Midbrain (tissue), 1 donor: ENCODE measurements at places on chromosomes 7 and 10.

- DNase-seq: no peak
Measured at GRCh38 chr7:157117796-157118195, 20.9 kb upstream of the UBE3C start.

GRCh38 chr10:63866747-63867140 lies 345.5 kb downstream of the REEP3 start:
- no peak for DNase-seq

DNA sequence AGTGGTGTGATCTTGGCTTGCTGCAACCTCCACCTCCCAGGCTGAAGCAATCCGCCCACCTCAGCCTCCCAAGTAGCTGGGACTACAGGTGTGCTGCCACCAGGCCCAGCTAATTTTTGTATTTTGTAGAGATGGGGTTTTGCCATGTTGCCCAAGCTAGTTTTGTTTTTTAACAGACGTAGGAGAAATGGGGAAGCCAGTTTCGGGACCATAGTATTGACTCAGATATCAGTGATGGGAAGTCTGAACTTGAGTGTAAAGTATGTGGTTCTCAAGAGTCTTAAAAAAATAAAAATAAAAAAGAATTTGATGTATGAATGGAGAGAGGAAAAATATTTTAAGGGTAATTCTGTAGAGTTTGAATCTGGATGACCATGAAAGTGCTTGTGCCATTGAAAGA lies 34.2 kb downstream of the SP4 start:
- DNase-seq: no peak

DNA sequence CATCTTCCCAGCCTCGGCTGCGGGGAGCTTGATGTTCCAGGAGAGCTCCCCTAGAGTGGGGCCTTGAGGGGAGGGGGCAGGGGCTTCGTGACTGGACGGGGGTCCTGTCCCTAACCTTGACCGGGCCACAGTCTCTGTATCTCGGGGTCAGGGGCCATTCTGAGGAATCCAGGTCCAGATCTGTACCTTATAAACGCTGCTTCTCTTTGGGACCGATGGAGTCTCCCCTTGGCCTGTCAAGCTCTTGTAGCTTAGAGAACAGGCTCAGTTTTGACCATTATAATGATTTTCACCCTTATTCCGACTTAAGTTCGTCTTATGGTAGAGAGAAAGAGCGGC lies 831 bp downstream of the ZKSCAN5 start:
- DNase-seq: no peak

GRCh38 chr7:132177708-132178401 lies 398.4 kb downstream of the PLXNA4 start:
- no peak for DNase-seq

DNA sequence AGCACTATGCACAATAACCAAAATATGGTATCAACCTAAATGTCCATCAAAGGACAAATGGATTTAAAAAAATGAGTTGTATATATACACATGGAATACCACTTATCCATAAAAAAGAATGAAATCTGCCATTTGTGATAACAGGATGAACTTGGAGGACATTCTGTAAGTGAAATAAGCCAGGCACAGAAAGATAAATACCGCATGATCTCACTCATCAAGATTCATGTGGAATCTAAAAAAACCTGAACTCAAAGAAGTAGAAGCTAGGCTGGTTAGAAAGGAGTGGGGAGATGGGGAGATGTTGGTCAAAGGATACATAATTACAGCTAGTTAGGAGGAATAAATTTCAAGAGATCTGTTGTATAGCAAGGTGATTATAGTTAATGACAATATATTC lies 17.3 kb upstream of the AOC1 start:
- no peak for DNase-seq

- DNase-seq: no peak
Measured at GRCh38 chr10:84933402-84933801, 605.0 kb downstream of the CCSER2 start.

GRCh38 chr7:136998495-136998894 lies 130.0 kb downstream of the CHRM2 start:
- no peak for DNase-seq

- no peak for DNase-seq
Measured at GRCh38 chr10:116108095-116108494, 164.9 kb downstream of the GFRA1 start.

DNA sequence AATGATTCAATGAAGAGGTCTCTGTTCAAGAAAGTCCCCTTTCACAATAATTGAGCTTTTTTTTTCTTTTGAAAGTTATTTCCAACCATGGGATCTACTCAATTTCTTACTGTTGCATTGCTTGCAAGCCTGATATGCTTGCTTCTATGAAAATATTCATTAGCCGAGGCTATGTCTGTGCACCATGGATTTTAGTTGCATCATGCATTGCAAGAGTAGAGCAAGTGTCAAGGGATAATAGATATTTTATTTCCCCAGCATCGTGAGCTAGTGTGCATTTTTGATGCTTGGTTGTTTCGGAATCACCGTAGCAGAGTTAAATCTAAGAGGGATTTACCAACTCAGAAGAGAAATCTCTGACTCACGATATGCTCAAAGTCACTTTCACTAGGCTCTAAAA lies 222.0 kb downstream of the SH2D4B start:
- no peak for DNase-seq

GRCh38 chr7:71682841-71683781 lies 551.2 kb downstream of the GALNT17 start:
- DNase-seq: no peak

DNA sequence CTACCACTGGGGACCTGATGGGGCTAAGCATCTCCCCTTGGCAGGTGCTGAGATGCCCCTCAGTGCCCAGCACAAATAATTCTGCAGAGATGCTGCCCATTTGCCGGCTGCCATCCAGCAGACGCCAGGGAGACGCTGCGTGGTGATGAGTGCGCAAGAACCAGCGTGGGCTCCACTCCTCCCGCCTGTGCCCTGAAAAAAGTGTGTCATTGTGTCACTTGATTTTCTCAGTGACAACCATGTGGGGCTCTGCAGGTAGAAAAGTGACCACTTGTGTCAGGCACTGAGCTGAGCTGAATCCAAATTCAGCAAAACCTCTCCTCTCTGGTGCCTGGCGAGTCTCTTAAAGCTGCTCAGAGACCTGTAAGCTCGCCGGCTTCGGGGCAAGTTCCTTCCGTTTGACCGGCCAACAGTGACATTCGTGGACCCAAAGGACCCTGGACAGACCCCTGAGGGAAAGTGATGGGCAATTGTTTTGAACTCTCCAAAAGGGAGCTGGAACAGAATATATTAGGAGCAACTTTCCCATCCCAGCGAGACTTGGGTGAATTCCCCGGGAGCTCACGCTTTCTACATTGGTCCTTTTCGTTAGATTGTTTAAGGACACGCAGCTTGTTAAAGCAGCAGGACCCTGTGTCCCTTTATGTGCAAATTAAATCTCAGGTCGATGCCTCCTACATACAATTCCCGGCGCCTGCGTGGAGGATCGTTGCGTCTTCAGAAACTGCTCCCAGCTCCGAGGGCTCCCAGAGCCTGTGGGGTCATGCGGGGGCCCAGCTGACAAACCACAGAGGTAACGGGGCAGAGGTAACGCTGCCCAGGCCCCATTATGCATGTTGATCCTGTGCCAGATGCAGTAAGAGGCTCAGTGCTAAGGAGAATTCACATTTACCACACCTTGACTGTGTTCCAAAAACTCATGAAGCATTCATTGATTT lies 332.7 kb downstream of the ADARB2 start:
- DNase-seq: no peak

GRCh38 chr7:38151556-38151955 lies 26.5 kb upstream of the STARD3NL start:
- no peak for DNase-seq

GRCh38 chr10:133458710-133459453 lies 5.1 kb downstream of the SCART1 start:
- DNase-seq: no peak

GRCh38 chr7:68805159-68805558 lies 793.1 kb upstream of the AUTS2 start:
- DNase-seq: no peak

- no peak for DNase-seq
Measured at GRCh38 chr10:104259456-104259855, 4.8 kb downstream of the GSTO1 start.
